ENCODE measurements at places on chromosomes 4 and X. TPM values are rescaled to one million over a fixed set of nuclear protein-coding genes. Genes with fewer than 3 reads are reported as not detected.

Gene NLRP2B
- total RNA-seq: not detected

Gene PRSS12
- under 0.01 TPM for total RNA-seq

Gene UGT2B10
- total RNA-seq: not detected

Gene P2RY4
- total RNA-seq: not detected

Gene MTTP
- total RNA-seq: not detected

Gene RENBP
- total RNA-seq: 0.54 TPM

Gene GPRIN3
- total RNA-seq: 0.18 TPM

Gene ZNF827
- 7.5 TPM for total RNA-seq

Gene DNAAF6
- total RNA-seq: not detected

Gene SH2D1A
- not detected for total RNA-seq

Gene HMGN5
- 0.16 TPM for total RNA-seq

Gene GABRG1
- total RNA-seq: not detected

Gene PRR32
- total RNA-seq: not detected

Gene KLHL5
- total RNA-seq: 37.4 TPM

Gene MSN
- 290 TPM for total RNA-seq

Gene TMEM47
- total RNA-seq: 42.6 TPM

Gene UTP3
- total RNA-seq: 18.2 TPM

Gene NALF2
- total RNA-seq: not detected

Gene SLC34A2
- not detected for total RNA-seq

Gene EDA
- 3.4 TPM for total RNA-seq

Gene RAB9B
- 2.4 TPM for total RNA-seq

Gene CYBB
- 0.36 TPM for total RNA-seq

Gene SUPT20HL1
- not detected for total RNA-seq
